Testis (tissue), 5 donors: ENCODE measurements at places on chromosomes 6 and 20.

GRCh38 chr20:15252304-15252703, 914.9 kb upstream of the FLRT3 start:
- no peak overlapping the region for H3K4me3 ChIP-seq
- H3K4me1 ChIP-seq = no peaks in the 10 kb centered on the region
- H3K36me3 ChIP-seq = no peaks in the 10 kb centered on the region
- no peak overlapping the region for H3K27ac ChIP-seq
- no peak for DNase-seq

DNA sequence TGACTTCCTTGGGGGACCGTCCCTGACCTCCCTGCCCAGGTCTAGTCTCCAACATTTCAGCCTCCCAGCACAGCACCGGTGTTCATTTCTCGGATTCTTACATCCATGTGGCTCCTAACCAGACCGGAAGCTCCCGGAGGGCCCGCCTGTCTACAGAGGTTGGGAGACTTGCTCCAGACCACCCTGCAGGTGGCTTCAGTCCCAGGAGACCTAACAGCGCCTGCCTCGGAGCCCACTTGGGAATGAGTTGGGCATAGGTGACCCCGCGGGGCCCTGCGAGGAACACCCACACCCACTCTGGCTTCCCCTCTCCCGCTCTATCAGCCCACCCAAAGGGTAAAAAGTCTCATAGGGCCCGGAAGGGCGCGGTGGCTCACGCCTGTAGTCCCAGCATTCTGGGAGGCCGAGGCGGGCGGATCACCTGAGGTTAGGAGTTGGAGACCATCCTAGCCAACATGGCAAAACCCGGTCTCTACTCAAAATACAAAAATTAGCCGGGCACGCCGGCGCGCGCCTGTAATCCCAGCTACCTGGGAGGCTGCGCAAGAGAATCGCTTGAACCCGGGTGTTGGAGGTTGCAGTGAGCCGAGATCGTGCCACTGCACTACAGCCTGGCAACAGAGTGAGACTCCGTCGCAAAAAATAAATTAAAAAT, 5.4 kb downstream of the DPPA5 start:
- no peak overlapping the region for H3K27ac ChIP-seq
- H3K27me3 ChIP-seq = no peaks in the 10 kb centered on the region
- H3K36me3 ChIP-seq = no peaks in the 10 kb centered on the region
- H3K4me1 ChIP-seq = no peaks in the 10 kb centered on the region
- DNase-seq = no peak
- H3K4me3 ChIP-seq = no peak overlapping the region

DNA sequence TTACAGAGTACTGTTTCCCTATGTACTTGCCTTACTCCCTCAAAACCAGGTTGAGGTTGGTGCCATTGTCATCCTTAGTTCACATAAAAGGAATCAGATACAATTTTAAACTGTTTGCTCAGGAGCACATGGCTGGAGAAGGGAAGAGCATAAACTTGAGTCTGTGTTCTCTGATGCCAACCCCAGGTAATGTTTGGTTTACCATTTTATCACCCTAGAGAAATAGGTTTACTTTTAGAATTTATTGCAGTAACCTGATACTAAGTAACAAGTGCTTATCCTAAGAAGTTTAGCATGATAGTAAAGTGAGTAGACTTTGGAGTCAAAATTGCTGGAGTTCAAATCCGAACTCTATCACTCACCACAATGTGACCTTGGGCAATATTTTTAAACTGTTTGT, 86.3 kb downstream of the RFPL4B start:
- no peak for DNase-seq
- H3K27ac ChIP-seq = no peak overlapping the region
- H3K4me1 ChIP-seq = peaks cover 12% of the 10 kb centered on the region
- H3K27me3 ChIP-seq = no peaks in the 10 kb centered on the region
- H3K36me3 ChIP-seq = no peaks in the 10 kb centered on the region

DNA sequence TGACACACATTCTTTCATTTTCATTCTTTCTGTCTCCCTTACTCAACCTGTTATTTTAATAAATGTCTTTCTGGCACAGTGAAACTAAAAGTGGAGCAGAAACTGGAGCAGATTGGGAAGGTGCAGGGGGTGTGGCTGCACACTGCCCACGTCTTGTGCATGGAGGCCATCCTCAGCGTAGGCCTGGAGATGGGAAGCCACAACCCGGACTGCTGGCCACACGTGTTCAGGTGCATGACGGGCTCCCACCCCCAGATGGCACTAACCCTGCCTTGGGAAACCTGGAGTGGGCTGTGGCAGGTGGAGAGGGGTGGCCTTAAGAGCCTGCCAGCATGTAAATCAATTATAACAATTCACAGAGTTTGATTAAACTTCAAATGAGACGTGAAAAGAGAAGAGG, 71.4 kb upstream of the PBOV1 start:
- no peak overlapping the region for H3K27ac ChIP-seq
- H3K4me1 ChIP-seq = no peaks in the 10 kb centered on the region
- no peak overlapping the region for H3K4me3 ChIP-seq
- H3K36me3 ChIP-seq = no peaks in the 10 kb centered on the region
- H3K27me3 ChIP-seq = no peaks in the 10 kb centered on the region
- no peak for DNase-seq

GRCh38 chr6:140052736-140053729, 678.6 kb upstream of the CITED2 start:
- no peaks in the 10 kb centered on the region for H3K4me1 ChIP-seq
- no peaks in the 10 kb centered on the region for H3K36me3 ChIP-seq
- no peak overlapping the region for H3K4me3 ChIP-seq
- no peaks in the 10 kb centered on the region for H3K27me3 ChIP-seq

- H3K4me3 ChIP-seq = peak overlapping the region; percentile 45
- DNase-seq = peak; percentile 70
- peak overlapping the region; percentile 77 for H3K27ac ChIP-seq
- H3K4me1 ChIP-seq = peaks cover 6% of the 10 kb centered on the region
Observed at GRCh38 chr6:26233649-26234420, 131.2 kb upstream of the BTN3A2 start.
